DMS 273 treated with DMSO at 0.1 percent for 48 hours (cell line): ENCODE measurements at places on chromosomes 4 and X.
A peak's percentile ranks its signal among the peaks of the same experiment; 100 is the strongest.

- DNase-seq, result no peak
Observed at GRCh38 chr4:140575489-140575888, 6.7 kb upstream of the UCP1 start.

- no peak for DNase-seq
Observed at GRCh38 chr4:95541889-95542607, 6.7 kb downstream of the UNC5C start.

GRCh38 chr4:185358959-185359358, 36.8 kb downstream of the LRP2BP start:
- no peak for DNase-seq

DNA sequence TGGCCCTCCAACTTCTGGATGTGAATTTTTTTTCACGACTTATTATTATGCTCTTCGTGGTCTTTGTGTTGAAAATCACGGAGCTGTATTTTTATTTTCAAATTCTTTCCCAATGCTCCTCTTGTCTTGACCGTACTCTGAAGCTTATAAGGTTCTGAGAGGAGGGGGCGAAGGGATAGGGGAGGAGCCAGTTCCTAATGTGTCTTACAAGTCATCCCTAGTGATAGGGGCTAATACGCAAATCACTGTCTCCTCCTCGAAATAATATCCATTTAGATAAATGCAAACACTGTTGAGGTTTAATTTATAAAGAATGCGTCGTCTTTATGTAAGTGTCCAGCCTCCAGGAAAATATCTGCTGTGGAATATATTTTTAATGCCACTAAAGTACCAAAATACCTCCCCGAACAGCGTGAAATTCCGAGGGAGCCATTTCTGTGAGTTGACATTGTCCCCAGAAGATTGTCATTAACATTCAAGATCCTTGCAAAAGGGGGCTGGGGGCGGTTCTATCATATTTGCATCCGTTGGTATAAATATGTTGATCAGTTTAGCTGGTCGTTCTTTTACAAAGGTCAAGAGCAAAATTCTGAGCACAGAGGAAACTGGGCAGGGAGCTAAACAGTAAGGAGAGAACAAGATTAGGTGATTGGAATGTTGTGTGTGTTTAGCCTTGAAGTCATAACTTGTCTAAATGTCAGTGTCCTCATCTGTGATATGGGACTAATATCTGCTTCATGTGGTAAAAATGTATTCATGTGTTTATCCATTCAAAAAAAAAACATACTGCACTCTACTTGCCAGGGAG, 3.7 kb upstream of the FAT1 start:
- no peak for DNase-seq

DNA sequence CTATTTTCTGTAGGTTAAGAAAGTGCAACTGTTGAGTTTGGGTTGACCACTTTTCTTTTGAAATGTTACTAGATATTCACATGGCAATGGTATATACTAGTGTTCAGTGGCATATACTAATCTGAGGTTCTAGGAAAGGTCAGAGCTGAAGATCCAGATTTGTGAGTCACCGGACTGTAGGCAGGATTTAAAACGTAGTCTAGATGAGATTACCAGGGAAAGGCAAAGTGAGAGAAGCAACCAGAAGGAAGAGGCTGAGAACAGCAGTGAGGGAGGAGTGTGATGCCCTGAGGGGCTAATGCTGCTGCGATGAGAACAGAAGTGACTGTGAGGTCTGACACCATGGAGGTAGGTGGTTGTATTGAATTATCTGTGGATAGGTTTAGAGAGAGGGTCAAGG, 9.7 kb upstream of the PLA2G12A start:
- DNase-seq, result no peak

- no peak for DNase-seq
Observed at GRCh38 chr4:182768838-182769237, 148.3 kb downstream of the DCTD start.

DNA sequence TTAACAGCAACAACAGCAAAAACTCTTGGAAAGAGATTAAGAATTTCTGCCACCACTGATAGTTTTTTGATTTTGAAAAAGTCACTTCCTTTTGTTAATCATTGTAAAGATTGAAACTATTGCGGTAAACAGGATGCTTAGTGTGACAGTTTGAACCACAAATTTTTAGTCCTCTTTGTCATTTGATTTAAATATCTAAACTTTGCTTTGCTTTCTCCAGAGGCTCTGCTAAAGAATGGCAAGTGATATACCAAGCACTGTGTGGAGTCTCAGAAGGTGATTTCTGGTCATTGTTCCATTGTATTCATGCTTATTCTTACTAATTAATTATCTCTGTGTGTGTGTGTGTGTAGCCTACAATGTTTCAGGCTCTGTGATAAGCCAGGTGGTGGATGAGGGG, 155.6 kb downstream of the BMPR1B start:
- DNase-seq, result no peak

- DNase-seq, result no peak
Observed at GRCh38 chr4:15665753-15666365, 10.7 kb upstream of the FBXL5 start.

- DNase-seq, result no peak
Observed at GRCh38 chrX:1052021-1052420, 160.4 kb downstream of the CRLF2 start.

- no peak for DNase-seq
Observed at GRCh38 chrX:109632906-109633504, 8.0 kb upstream of the KCNE5 start.

DNA sequence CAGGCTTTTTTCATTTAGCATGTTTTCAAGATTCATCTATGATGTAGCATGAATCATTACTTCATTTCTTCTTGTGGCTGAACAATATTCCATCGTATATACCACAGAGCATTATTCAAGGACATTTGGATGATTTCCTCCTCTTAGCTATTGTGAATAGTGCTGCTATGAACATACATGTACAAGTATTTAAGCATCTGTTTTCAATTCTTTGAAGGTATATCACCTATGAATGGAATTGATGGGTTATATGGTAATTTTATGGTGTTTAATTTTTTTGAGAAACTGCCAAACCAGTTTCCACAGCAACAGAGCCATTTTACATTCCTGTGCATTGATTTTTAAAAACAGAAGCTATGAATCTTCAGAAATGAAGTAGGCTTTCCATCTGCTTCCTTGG, 36.1 kb upstream of the WDR19 start:
- no peak for DNase-seq

- DNase-seq, result no peak
Observed at GRCh38 chrX:56963377-56963776, 32.0 kb downstream of the SPIN3 start.

GRCh38 chr4:110518889-110519490, 43.0 kb downstream of the ENPEP start:
- no peak for DNase-seq

- DNase-seq, result no peak
Observed at GRCh38 chrX:152637649-152638442, at the start of gene GABRQ. Gene GABRQ, plus strand, starts transcription at chrX:152637895. Its CDS starts 308 bp downstream, at chrX:152638203.

DNA sequence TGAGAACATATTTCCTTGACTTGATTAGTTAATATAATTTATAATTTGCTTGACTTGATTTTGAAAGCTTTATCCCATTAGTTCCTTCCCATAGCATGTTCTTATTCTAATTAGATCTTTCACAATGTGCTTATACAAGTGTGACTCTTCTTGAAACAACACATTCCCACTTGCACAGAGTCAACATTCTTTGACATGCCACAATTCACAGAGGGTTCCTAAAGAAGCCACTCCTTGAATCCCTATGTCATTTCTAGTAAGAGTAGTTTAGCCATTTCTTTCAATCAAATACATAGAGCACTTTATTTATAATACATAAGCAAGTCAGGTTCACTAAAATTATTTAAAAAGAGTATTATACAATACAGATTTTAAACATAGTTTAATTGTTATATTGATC, 228.9 kb upstream of the GRID2 start:
- no peak for DNase-seq

- peak; percentile 3 for DNase-seq
Observed at GRCh38 chr4:23614284-23614892, 275.5 kb downstream of the PPARGC1A start.

- no peak for DNase-seq
Observed at GRCh38 chr4:140037353-140038030, 116.5 kb downstream of the MAML3 start.

GRCh38 chr4:105558277-105558676, 5.9 kb downstream of the ARHGEF38 start:
- no peak for DNase-seq

GRCh38 chrX:12443534-12444098, 305.3 kb downstream of the FRMPD4 start:
- DNase-seq, result no peak

GRCh38 chr4:74331252-74331651, 23.0 kb downstream of the EPGN start:
- no peak for DNase-seq

- DNase-seq, result no peak
Observed at GRCh38 chrX:101764538-101764937, 104.9 kb upstream of the ARMCX2 start.

GRCh38 chr4:86032476-86033022, 327.3 kb downstream of the MAPK10 start:
- no peak for DNase-seq

DNA sequence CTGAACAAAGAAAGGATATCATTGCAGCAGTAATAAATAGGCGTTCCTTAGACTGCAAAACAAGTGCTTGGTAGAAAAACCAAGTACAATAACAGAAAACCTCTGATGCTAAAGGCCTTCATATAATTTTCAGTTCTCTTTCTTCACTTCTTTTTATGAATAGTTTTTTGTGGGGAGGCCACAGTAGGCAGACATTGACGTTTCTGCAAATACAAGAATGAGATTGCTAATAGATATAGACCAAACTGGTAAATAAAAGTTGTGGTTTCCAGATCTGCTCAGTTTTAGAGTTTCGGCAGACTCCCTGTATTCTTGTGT, 57.0 kb upstream of the RAP1GDS1 start:
- no peak for DNase-seq

DNA sequence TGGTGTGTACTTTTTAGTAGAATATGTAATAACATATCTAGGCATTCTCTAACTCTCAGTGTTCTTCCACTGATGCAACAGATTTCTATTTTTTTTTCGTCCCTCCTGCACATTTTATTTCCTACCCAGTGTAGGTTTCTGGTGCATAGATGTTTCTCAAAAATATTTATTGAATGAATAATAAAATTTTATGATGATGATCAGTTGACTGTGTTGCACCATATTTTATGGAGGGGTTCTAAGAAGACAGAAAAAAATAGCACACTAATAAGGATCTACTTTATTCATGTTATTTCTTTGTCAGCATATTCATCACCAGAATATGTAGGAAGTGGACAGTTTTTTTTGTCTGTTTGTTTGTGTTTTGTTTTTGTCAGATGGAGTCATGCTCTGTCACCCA, 2529.3 kb downstream of the ARAP2 start:
- no peak for DNase-seq

GRCh38 chr4:25767877-25768725, 94.7 kb downstream of the SEL1L3 start:
- no peak for DNase-seq

DNA sequence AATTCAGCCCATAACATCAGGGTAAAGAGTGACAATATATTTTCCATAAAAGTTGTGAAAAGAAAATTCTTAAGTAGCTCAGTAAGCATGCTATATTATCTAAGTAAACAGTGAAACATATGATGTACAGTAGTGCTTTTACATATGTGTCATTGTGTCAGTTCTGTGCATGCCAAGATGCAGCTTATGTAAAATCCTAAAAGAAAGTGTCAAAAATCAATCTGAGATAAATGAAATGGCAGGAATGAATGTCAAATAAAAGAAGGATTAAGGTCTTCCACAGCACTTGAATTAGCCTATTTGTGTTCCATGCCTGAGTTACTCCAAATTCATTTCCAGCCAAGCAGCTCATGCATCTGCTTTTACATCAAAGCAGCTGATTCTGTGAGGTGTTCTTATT, 452.7 kb upstream of the HS3ST1 start:
- DNase-seq, result no peak

GRCh38 chr4:54368281-54369265, 139.5 kb downstream of the PDGFRA start:
- DNase-seq, result no peak

DNA sequence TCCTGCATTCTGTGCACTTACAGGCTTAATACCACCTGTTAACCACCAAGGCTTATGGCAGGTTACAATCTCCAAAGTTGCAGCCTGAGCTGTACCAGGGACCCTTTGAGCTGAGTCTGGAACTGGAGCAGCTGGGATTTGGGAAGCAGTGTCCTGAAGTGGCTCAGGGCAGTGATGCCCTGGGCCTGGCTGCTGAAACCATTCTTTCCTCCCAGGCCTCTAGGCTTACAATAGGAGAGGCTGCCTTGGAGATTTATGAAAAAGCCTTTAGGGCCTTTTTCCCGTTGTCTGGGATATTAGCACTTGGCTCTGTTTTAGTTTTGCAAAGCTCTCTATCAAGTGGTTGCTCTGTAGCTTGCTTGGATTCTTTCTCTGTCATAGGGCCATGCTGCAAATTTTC, 154.3 kb upstream of the CASK start:
- no peak for DNase-seq

- no peak for DNase-seq
Observed at GRCh38 chrX:13090339-13091110, 46.1 kb upstream of the FAM9C start.

DNA sequence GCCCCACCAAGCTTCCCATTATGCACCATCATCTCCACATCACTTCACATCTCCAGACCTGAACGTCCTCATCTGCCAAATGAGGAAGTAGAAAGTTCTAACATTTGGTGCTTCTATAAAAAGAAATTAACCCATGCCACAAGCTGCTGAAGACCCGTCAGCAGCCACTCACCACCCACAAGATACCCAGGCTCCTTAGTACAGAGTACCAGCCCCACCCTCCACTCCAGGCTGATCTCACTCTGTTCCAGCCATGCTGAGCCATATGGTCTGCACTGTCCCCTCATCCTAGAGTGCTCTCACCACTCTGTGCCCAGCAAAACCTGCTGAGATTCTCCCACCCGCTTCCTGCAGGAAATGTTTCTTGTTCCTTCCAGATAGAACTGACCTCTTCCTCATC, 240.8 kb upstream of the PPARGC1A start:
- no peak for DNase-seq

GRCh38 chrX:828411-828959, 197.9 kb downstream of the SHOX start:
- DNase-seq, result no peak

DNA sequence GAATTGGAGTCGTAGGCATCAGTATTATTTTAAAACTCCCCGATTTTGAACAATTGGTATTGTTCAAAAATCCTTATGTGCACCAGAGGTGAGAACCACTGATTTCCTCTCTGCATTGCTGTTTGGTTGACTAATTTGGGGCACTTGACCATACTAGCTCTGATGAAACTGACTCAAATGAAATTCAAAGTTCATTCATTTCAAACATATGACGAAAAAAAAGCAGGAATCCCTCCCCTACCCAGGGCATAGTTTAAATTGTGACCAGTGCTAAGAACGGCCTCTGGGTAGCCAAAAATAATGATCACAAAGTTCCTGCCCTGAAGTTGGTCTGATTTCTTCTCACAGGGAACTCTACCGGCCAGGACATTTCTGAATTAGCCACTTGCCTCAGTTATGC, 75.7 kb upstream of the EGFL6 start:
- no peak for DNase-seq

GRCh38 chrX:103344606-103345005, 11.7 kb upstream of the TCEAL9 start:
- no peak for DNase-seq

GRCh38 chr4:68148800-68149685, 19.4 kb upstream of the TMPRSS11F start:
- DNase-seq, result no peak

- DNase-seq, result no peak
Observed at GRCh38 chr4:76716658-76717057, 181.3 kb downstream of the SOWAHB start.
